Hematopoietic multipotent progenitor cell treated with erythropoietin and hydrocortisone succinate and interleukin-3 and kit ligand, for 4 days (in vitro differentiated cells): ENCODE measurements at places on chromosomes 11 and 22.
A peak's percentile ranks its signal among the peaks of the same experiment; 100 is the strongest.

DNA sequence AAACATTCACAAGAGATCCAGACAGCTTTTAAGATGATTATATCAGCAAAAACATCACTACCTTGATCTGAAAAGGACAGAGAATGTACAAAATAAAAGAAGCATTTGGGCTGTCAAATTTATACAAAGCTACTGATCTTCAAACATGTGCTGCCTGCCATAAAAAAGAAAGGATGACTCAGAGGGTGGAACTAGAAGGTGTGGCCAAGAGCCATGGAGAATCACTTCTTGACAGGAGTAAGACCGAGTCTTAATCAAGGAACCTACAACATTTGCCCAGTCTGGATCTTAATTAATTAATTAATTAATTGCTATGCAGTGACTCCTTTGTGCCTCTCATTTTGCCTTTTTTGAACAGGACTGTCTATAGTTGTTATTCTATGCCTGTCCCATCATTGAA is 33.2 kb downstream of the C11orf96 start:
- no peak for DNase-seq

DNA sequence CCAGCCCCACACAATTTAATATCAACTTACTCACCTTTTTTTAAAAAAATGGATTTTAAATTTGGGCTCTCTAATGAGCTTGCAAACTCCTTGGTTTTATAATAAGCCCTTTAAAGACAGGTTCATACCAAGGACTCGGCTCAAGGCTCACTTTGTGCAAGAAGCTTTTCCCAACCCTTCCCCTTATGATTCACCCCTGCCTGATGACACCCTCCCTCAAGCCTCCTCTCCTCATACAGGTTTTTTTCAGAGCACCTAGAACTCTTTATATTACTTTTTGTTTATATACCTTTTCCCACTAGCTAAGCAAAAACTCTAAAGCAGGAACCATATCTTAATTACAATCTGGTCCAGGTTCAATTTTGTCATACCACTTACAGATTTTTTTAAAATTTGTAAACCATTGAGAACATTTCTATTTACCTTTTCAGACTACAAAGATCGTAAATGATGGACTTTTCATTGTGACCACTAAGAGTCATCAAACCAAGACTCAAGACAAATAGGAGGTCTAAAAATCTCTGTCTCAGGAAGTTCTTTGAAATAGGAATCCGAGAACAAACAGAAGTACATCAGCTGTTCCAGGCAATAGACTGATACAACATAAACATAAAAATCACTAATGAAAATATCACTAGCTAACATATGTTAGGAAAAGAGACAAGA is 13.1 kb upstream of the EXPH5 start:
- no peak for DNase-seq

GRCh38 chr11:18798799-18799469 is 7.3 kb upstream of the PTPN5 start:
- DNase-seq, result no peak

GRCh38 chr11:58193391-58193790 is 4.5 kb downstream of the OR9Q2 start:
- DNase-seq, result no peak

GRCh38 chr11:18265949-18266348 is at the start of gene SAA1:
SAA1 (plus strand) TSS chr11:18266264; CDS start chr11:18266888, 624 bp downstream.
- DNase-seq, result no peak

DNA sequence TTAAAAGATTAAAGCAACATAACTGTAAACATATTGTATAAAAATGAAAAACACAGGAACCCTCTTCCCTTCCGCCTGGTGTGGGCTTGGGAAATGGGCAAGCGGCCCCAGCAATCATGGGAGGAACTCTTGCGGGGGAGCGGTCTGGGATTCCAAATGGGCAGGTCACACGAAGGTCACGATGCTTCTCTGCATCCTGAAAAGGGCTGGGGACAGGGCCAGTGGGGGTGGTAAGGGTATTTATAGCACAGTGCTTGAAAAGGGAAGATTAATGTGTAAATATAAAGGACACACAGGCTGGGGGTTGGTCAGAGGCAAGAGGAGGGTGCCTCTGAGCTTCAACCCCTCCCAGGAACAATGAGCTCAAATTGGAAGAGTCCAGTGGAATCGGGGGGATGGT is 46.9 kb upstream of the OR4B1 start:
- no peak for DNase-seq

GRCh38 chr22:19578180-19579004 is 54.2 kb upstream of the CLDN5 start:
- DNase-seq, result peak; percentile 59

DNA sequence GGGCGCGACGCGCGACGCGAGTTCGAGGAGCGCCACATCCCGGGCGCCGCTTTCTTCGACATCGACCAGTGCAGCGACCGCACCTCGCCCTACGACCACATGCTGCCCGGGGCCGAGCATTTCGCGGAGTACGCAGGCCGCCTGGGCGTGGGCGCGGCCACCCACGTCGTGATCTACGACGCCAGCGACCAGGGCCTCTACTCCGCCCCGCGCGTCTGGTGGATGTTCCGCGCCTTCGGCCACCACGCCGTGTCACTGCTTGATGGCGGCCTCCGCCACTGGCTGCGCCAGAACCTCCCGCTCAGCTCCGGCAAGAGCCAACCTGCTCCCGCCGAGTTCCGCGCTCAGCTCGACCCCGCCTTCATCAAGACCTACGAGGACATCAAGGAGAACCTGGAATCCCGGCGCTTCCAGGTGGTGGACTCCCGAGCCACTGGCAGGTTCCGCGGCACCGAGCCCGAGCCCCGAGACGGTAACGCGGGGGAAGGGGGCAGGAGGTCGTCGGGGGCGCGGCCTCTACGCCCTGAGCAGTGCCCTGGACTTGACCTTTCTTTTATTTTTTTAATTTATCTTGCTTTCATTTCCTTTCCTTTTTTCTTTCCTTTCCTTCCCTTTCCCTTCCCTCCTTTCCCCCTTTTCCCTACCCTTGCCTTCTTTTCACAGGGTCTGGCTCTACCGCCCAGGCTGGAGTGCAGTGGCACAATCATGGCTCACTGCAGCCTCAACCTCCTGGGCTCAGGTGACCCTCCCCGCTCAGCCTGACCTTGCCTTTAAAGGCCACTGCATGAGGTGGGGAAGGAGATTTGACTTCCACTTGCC is 5.0 kb downstream of the MPST start:
- no peak for DNase-seq

GRCh38 chr11:130427581-130428315 is 661 bp downstream of the ADAMTS8 start:
- peak; percentile 56 for DNase-seq

- DNase-seq, result no peak
These were observed 1.9 kb upstream of the NECTIN1 start for GRCh38 chr11:119730789-119731386.

DNA sequence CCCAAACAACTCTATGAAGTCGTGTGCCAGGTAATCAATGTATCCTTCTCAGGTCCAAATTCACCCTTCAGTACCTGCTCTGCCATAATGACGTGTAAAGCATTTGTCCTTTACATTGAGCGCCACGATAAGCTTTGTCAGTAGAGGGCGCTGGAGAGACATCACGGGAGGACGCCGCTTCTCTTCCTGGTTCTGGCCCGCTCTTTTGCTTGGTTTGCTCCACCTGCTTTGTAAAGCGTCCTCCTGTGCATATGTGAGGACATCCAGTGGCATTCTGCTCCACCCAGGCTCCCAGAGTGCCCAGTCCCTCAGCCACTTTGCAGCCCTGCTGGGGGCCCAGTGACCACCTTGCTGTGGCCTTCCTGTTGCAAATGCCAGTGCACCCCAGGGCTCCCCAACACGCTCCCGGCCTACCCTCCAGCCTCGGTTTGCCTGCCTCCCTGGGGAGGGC is 61.1 kb downstream of the WT1 start:
- peak; percentile 94 for DNase-seq

DNA sequence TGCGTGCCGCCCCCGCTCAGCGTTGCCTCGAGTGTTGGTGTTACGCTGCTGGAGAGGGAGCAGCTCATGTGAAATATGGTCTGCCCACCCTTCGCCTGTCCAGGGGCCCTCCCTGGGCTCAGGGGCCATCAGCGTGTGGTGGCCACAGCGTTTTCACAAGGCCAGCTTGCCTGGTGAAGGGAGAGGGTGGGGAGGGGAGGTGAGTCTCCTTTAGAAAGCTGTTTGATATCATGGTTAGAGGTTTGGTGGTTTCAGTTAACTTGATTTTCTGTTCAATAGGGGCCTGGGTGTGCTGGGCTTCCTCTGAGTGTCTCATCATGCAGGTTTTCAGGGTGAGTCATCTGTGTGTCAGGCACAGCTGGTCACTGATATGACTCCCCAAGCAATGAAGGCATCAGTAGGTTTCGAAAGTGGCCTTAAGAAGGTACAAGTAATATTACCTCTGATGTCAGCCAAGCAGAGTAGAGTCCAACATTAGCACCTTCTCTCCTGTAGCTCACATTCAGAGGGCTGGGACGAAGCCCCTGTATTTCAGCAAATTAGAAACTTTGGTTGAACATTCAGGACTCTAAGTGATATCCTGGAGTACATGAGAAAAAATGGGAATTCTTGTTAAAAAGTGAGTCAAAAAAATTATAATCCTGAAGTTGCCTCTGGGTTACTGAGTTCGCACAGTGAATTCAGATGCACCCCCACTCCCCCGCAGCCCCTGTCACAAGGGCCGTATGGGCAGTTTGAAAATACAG is 172.5 kb downstream of the TBC1D22A start:
- peak; percentile 91 for DNase-seq

GRCh38 chr11:30853439-30853838 is 267.3 kb upstream of the MPPED2 start:
- DNase-seq, result no peak

DNA sequence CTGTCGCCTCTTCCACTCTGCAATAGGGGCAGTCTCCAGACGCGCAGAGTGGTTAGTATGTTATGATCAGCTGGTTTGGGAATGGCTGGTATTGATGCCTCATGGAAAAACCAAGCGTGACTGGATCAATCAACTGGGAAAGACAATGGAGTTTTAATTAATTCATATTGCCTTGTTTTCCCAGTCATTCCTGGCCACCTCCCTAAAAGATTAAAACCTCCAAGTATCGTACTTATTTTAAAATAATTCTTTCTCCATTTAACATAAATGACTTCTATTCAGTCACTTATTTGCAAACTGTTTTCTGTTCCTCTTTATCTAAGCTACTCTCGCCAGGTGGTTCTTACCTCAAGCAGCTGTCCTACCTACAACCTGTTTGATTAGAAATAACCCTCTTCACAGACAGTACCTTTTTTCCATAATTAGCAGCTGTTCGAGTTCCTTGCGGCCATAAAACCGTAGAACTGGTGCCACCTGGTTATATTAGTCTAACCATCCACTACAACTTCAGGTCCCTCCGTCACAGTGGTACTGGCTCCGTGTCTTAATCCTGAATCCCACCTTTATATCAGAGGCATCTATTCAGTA is 898 bp downstream of the ZNF215 start:
- DNase-seq, result peak; percentile 18

- DNase-seq, result no peak
These were observed 318.7 kb downstream of the CADM1 start for GRCh38 chr11:115185507-115185906.

GRCh38 chr11:18329196-18329870 is 7.0 kb downstream of the GTF2H1 start:
- peak; percentile 58 for DNase-seq

DNA sequence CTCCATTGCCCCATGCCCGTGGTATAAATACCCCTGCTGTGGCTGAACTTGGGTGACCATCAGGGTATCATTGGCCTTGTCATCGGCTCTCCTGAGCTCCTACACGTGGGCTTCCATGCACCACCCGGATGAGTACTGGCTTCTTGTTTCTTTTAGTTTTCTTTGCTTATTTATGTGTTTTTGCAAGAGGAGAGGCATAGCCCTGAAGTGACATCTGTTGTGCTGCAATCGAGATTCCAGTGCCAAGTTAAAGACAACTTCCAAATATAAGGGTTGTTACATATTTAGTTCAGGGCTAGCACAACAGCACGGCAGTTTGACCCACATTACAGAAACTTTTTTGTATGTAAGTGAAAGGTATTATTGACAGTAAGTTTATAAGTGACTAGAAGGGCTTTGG is 1087.1 kb downstream of the TBC1D22A start:
- DNase-seq, result no peak

- DNase-seq, result peak; percentile 44
These were observed 23.5 kb downstream of the DRICH1 start for GRCh38 chr22:23608583-23608982.

- no peak for DNase-seq
These were observed 36.2 kb downstream of the USP35 start for GRCh38 chr11:78224906-78225420.

DNA sequence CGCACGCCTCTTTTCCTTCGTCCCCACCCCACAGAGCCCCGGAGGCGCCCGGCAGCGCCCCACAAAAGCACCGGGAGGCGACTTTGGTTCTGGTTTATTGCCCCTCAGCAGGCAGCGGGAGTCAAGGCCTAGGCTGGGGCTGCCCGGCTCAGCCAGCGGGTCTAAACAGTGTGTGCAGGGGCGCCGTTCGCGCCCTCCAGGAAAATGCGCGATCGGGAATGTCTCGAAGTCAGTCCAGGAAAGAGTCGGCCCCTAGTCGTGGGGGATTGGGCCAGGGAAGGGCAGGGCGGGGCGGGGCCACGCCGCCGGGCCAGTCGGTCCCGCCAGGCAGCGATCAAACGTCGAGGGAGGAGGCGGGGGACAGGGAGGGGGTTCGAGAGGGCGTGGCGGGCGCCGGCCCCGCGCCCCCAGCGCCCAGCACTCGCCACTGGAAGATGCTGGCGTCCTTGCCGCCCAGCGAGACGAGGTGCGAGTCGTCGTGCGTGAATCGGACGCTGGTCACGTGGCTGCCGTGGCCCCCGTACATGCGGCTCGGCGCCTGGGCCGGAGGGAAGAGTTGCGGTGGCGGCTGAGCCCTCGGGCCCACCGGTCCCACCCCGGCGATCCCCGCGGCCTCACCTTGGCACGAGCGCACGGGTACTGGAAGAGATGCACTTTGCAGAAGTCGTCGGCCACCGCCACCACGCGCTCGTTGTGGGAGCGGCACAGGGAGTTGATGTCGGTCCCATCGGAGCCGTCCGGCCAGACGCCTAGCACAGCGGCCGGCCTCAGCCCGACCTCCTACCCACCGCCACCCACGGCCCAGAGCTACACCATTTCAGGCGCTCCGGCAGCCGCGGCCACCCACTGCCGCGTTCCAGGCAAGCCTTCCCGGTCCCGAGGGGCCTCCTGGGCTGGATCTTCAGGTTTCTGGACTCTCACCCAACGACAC is 741 bp upstream of the MTA2 start:
- DNase-seq, result no peak

GRCh38 chr11:62980133-62980760 is 4.5 kb downstream of the SLC22A6 start:
- peak; percentile 46 for DNase-seq

GRCh38 chr11:102985850-102986249 is 30.3 kb upstream of the MMP13 start:
- DNase-seq, result no peak

DNA sequence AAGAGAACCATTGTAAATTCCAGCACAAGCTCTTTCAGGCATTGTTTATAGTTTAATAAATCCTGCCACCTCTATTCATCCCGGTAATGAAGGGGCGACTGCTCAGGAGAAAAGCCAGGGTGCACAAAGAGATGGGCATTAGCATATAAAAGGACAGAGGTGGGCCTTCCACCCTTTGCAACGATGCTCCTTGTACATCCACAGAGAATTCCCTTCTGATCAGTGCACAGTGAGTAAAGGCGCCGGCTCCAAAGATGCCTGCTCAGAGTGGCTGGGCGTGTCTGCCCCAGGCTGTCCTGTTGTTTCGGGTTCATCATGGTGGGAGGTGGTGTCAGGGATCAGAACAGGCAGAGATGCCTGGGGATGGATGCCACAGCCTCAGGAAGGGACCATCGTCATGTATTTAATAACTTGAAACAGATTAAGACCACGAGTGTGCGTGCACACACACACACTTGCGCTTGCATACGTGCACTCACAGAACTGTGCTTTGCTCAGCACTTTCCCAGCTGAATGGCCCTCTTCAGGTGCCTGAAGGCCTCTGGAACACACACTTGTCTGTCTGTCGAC is 305.0 kb downstream of the TBC1D22A start:
- no peak for DNase-seq

GRCh38 chr11:63869171-63869591 is 30.3 kb downstream of the MARK2 start:
- DNase-seq, result no peak
